Activated T-cell treated with anti-CD3 and anti-CD28 coated beads for 48 hours (primary cell): ENCODE measurements at places on chromosomes 7 and 10.

DNA sequence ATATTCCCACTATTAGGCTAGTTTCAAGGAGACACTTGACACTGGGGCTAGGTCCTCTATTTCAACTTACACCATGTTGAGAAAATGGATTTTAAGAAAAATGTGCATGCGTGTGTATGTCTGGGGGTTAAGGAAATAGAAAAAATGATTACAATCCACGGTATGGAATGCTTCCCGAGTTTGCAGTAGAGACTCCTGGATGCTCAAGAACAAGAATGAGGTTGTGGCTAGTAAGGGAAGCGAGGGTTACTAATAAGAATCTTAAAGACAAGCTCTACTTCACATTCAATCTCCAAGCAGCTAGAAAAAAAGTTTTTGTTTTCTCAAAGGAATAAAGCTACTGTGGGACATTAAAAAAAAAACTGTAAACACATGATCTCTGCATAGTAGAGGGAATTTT is 54.7 kb downstream of the ANK3 start:
- DNase-seq: no peak

DNA sequence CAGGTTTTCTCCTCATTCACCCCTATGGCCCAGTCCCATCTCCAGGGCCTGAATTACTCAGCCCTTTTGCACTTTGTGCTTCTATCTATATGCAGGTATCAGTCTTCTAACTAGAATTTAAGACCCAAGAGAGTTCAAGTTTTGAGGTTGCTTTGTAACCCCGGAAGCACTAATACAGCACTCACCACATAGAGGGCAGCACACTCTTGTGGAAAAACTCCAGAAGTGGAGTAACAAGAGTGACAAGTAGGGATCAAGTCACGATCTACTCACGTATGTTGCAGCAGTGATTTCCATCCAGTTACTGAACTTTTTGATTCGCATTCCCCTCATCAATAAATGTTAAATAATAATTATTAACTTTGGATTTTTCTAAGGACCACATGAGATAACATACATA is 151.0 kb downstream of the CHCHD3 start:
- no peak for DNase-seq

GRCh38 chr7:1231214-1232102 is 1.2 kb upstream of the UNCX start:
- DNase-seq: no peak

- no peak for DNase-seq
Measured at GRCh38 chr10:103660364-103661197, 167.1 kb downstream of the NEURL1 start.

- DNase-seq: no peak
Measured at GRCh38 chr10:122020226-122020625, 31.3 kb downstream of the TACC2 start.

GRCh38 chr7:148212731-148213130 is 377.8 kb upstream of the C7orf33 start:
- DNase-seq: no peak
